GM03348 (cell line): ENCODE measurements at places on chromosomes 5 and 9.

DNA sequence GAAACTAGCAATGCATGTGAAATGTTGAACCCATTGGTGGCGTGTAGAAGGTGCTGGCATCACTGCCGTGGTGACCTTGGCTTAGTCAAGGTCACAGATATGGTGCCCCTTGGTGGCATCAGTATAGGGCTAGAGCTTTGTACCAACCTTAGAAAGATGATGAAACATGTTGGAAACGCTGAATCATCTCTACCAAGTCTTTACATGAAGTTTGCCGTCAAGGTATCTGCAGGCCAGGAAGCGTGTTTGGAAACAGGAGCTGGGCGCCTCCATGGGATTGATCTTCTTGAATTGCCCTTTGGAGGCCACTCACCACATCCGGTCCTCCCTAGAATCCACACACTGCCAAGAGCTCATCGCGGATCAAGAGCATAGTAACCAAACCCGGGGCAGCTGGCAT lies 16.9 kb upstream of the BOD1 start:
- DNase-seq, result no peak

- no peak for DNase-seq
Measured at GRCh38 chr9:14344053-14344524, 30.1 kb upstream of the NFIB start.

DNA sequence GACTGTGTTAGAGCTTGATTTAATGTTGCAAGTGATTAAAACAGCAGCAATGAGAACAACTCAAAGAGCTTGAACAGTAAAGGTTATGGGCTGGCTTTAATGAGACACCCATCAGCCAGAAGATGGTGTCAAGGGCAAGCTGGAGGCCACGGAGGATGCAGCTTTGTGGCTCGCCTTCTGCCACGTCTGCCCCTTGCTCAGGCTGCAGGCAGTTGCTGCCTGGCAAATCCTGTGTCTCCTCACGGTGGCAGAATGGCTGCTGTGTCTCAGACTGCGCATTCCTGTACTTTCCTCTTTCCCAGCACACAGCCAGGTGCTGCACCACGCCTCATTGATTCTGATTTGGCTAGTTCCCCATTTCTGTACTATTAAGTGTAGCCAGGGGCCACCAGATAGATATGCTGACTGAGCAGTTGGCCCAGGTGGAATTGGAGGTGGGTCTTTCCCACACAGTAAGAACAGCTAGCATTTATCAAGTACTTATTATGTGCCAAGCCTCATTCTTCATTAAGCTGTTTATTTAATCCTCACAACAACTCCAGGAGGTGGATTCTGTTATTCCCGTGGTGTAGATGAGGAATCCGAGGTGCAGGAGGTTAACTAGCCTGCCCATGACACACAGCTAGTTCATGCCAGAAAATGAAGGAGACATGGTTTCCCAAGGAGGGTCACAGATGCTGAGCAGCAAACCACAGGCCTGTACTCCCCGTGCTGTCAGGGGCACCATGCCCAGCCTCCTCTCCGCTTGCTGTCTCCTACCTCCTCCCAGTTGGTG lies 3.5 kb downstream of the NXNL2 start:
- DNase-seq, result no peak

DNA sequence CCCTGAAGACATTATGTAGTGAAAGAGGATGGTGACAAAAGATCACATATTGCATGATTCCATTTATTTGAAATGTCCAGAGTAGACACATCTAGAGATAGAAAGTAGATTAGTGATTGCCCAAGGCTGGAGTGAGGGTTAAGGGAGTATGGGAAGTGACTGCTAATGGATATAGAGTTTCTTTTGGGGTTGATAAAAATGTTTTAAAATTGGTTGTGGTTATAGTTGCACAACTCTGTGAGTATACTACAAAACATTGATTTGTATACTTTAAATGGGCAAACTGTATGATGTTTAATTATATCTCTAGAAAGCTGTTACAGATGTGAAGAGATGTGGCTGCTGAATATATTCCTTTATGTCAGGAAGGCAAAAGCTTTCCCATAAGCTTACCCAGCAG lies 202.8 kb downstream of the CCDC171 start:
- DNase-seq, result no peak

- no peak for DNase-seq
Measured at GRCh38 chr9:631596-631995, 209.9 kb upstream of the DMRT1 start.

GRCh38 chr9:95313010-95313498 lies 4.5 kb downstream of the FANCC start:
- peak; percentile 72 for DNase-seq

- peak; percentile 80 for DNase-seq
Measured at GRCh38 chr5:139392678-139393496, 2.0 kb downstream of the PROB1 start.

DNA sequence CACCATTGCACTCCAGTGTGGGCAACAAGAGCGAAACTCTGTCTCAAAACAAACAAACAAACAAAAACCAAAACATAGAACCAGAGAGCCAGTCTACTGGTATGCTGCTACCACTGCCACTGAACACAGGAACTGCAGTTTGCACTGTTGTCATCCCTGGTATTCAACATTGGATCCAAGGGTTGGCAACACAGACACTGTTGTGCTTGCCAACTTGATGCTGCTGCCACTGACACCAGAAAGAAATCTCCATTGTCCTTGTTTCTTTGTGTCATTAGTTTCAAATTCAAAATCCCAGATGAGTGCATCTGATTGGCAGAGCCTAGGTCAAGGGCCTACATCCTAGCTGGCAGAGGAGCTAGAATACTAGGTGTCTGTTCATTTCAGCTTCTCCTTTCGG lies 16.2 kb downstream of the HINT1 start:
- no peak for DNase-seq

DNA sequence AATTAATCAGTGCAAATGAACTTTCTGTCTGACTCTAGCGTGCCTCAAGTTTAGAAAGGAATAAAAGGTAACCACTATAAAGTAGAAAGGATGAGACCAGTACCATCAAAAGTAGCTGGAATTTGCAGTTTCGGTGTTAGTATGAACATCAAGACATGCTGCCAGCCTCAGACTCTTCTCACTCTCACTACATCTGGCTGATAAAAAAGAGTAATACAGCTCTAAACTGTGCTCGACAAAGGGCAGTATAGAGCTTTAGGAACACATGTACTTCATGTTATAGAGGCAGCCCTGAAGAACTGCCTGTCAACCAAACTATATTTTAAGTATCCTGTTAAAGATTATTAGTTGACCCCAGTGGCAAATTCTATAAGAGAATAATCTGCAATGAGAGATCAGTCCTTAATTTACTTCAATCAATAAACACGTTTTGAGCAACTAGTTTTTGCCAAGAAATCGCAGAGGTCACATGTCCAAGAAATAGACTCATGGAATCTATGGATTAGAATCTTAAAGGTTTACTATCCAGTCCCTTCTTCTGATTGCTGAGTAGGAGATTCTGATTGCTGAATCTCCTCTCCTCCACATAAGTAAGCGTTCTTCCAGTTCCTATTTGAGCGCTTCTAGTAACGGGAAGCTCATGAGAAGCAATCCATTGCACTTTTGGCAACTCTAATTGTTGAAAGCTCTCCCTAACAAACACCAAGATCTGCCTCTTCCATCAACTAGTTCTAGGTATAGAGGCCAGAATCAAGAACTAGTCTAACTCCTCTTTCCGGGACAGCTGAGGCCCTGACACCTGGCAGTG lies 941 bp downstream of the XPA start:
- DNase-seq, result no peak

- DNase-seq, result no peak
Measured at GRCh38 chr5:93884254-93884653, 142.9 kb upstream of the POU5F2 start.

- no peak for DNase-seq
Measured at GRCh38 chr9:99472240-99472915, 250.3 kb downstream of the SEC61B start.

GRCh38 chr9:103837940-103838339 lies 256.2 kb upstream of the SMC2 start:
- DNase-seq, result no peak

DNA sequence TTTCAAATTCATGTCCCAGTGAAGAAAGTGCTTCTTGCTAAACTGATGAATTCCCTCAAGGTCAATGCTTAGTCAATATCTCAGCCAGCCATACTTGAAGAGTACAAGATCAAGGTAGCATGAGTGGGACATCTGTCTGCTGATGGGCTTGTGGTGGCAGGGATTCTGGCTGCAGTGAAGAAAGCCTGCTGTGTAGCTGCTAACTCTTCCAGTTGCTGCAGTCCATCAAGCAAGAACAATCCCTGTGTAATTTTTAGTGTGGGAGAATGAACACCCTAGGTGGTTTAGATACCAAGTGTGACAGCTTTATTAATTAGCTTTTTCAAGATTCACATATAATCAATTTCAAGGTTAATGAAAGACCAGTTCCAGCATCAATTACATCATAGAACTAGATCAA lies 443.9 kb downstream of the TAF11L14 start:
- DNase-seq, result no peak

DNA sequence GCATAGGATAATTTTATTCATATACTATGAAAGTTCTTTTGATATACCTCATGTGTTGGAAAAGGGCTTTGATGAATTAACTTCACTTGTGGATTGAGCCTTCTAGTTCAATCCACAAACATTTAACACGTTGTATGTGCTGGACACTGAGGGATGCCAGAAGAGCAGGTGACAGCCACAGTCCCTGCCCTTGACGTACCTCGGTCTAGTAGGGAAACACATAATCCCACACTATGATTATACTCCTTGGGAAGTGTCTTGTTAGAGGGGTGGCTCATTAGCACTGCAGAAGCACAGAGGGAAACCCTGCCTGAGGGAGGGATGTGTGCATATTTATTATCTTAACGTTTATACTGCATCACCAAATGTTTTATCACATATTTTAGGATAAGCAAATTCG lies 61.2 kb downstream of the PIK3R1 start:
- DNase-seq, result no peak

DNA sequence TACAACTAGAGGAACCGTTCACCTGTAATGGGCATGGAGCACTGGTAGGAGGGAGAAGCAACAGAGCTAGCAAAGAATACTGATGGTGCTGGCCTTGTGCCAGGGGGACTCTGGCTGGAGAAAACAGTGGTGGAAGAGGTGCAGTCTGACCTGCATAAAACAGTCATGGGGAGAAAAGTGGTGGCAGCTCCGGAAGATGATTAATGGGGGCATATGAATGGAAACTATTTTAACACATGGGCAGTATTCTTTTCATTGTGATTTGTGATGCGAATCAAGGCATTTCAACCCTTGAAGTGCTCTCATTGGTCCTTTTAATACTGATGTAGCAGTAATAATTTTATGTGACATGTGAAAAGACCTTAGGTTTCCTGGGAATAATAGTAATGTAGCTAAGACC lies 219.6 kb downstream of the ADAMTS6 start:
- peak; percentile 4 for DNase-seq

- no peak for DNase-seq
Measured at GRCh38 chr5:162668926-162669325, 601.4 kb downstream of the GABRG2 start.
